ENCODE measurements at places on chromosomes 2 and 18.

DNA sequence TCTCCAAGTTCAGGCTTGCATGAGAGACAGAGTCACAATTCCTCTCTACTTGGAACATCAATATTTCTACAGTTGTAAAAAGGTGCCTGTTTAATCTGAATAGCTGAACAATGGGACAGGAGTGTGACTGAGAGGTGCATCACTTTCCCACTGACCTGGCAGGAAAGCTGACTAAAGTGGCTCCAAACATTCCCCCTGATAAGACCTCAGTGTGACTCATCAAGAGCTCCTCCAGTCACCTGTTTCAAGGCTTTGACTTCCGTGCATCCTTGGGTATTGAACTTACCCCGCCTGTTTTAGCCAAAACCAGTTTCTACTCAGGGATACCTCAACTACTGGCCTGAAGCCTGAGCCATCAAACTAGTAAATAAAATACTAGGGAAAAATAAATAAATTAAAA, 453.9 kb upstream of the DDX18 start:
- DNase-seq = no peak
- H3K27ac ChIP-seq = no peak overlapping the region
- no peaks in the 10 kb centered on the region for H3K36me3 ChIP-seq
- H3K4me1 ChIP-seq = no peaks in the 10 kb centered on the region
- H3K27me3 ChIP-seq = no peaks in the 10 kb centered on the region

- no peaks in the 10 kb centered on the region for H3K36me3 ChIP-seq
- no peak overlapping the region for H3K27ac ChIP-seq
- peaks cover 4% of the 10 kb centered on the region for H3K27me3 ChIP-seq
- DNase-seq = no peak
Measured at GRCh38 chr2:239692362-239692851, 291.6 kb upstream of the HDAC4 start.

DNA sequence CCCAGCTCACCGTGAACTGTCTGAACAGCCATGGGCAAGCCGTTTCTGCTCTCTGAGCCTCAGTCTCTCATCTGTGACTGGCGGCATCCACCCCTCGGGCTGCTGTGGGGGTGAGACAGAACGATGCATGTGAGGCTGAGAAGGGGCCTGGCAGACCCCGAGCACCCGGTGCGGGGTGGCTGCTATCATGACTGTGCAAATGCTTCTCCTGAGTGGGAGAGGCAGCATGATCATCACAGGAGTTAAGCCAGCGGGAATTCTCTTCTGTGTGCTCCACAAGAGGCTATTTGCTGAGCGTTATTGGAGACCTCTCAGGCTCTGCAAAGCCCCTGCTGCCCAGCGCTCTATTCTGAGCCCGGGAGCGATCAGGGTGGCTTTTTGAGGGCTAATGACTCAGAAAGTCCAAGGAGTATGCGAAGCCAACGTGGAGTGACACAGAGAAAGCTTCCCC, 45.8 kb upstream of the ID2 start:
- H3K27ac ChIP-seq = no peak overlapping the region
- no peaks in the 10 kb centered on the region for H3K36me3 ChIP-seq
- no peaks in the 10 kb centered on the region for H3K27me3 ChIP-seq

DNA sequence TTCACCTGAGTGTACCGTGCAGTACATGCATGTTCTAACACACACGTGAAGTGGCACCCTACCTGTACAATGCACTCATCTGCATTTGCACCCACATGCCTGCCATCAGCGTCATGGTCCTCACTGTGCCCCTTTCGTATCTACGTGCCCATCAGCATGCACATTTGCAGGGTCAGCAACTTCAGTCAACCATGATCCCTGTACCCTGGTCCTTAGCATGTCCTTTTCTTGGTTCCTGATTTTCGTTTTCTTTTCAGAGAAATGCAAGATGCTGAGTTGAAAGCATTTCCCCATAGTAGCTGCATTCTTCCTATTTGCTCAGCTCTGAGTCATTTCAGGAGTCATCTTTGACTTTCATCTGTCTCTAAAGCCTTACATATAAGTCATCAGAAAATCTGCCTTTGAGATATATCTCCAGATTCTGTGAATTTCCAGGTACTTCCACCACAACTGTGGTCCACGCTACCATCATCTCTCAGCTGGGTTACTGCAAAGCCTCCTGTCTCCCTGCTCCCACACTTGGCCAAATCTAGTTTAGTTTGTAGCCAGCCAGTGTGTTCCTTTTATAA, 14.7 kb upstream of the PUM2 start:
- no peaks in the 10 kb centered on the region for H3K4me1 ChIP-seq
- no peak overlapping the region for H3K4me3 ChIP-seq
- H3K27ac ChIP-seq = no peak overlapping the region

- no peak overlapping the region for H3K4me3 ChIP-seq
- no peaks in the 10 kb centered on the region for H3K27me3 ChIP-seq
- peak; percentile 33 for DNase-seq
- H3K27ac ChIP-seq = no peak overlapping the region
Measured at GRCh38 chr18:45666520-45666919, 51.2 kb downstream of the SLC14A2 start.

DNA sequence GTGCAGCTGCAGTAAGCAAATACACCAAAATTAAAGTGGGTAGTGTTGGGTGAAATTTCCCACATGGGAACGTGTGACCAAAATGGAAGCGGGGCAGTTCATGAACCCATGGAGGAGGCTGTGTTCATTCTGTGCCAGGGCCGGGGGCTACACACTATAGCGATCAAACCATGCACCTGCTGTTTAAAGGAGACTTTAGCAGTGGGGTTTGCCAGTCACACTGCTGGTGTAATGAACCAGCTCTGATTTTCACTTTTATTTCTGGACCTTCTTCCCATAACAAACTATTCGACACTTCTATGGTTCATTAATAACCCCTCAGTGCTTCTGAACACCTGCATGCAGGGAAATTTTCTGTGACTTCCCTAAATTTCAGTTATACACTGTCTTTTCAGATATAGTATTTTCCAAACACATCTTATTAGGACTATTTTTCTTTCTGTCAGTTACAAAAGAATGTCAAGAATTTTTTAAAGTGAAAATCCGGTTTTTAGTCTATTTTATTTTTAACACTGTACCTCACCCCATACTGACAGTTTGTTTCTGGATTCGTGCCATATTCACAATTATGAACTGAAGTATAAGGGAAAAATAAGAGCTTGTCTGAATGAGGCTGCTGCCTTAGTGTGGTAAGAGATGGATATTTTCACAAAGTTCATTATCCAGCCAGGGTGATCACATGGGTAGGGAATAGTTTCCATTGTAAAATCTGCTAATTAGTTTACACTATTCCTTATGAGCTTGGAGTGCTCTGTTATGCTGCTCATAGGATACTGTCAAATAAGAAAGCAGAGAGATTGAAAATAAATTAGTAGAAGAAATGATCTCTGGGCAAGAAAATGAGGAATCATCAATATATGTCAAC, 111.3 kb upstream of the CAVIN2 start:
- H3K4me1 ChIP-seq = no peaks in the 10 kb centered on the region
- H3K27ac ChIP-seq = no peak overlapping the region
- H3K4me3 ChIP-seq = no peak overlapping the region
- H3K36me3 ChIP-seq = no peaks in the 10 kb centered on the region
- no peaks in the 10 kb centered on the region for H3K27me3 ChIP-seq

GRCh38 chr2:101160454-101160853, 9.3 kb upstream of the TBC1D8 start:
- H3K27me3 ChIP-seq = no peaks in the 10 kb centered on the region
- H3K4me1 ChIP-seq = no peaks in the 10 kb centered on the region
- H3K36me3 ChIP-seq = no peaks in the 10 kb centered on the region
- H3K27ac ChIP-seq = no peak overlapping the region

DNA sequence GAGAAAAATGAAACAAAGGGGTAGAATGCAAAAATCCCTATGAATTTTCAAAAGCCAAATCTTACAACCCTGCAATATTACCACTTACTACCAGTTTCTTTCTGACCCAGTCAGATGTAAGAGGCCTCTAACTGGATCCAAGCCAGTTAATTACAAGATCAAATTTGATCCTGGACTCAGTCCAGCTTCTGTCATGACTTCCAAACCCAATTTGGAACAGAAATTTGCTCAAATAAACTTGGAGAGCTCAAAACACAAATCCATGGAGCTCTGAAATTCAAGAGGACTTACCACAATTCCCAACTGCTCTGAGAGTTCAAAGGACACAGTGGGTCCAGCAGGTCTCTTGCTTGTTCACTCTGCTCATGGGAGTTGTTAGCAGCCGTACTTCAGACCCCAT, 1271.7 kb upstream of the SLC39A10 start:
- no peak overlapping the region for H3K4me3 ChIP-seq
- no peak overlapping the region for H3K27ac ChIP-seq
- no peaks in the 10 kb centered on the region for H3K27me3 ChIP-seq

GRCh38 chr2:74428675-74429074, 7.1 kb downstream of the WDR54 start:
- no peak for DNase-seq
- no peaks in the 10 kb centered on the region for H3K27me3 ChIP-seq
- peaks cover 72% of the 10 kb centered on the region for H3K4me1 ChIP-seq
- peak overlapping the region; percentile 92 for H3K27ac ChIP-seq
- no peak overlapping the region for H3K4me3 ChIP-seq

DNA sequence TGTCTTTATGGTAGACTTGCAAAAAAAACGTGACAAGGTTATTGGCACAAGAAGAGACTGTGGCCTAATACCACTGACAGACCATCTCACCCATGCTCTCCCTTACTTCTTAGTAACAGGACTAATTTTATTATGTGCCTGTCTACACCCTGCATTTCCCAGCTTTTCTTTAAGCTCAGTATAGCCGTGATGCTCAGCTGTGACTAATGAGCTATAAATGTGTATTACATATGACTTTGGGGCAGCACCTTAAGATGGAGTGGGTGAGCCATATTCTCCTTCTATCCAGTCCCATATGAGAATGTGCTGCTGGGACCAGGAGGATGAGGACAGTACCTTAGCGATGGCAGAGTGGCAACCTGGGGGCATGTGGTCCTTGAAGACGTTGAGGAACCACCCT, 293.5 kb downstream of the RNF144A start:
- no peaks in the 10 kb centered on the region for H3K27me3 ChIP-seq
- no peak overlapping the region for H3K4me3 ChIP-seq
- H3K36me3 ChIP-seq = no peaks in the 10 kb centered on the region
- H3K4me1 ChIP-seq = no peaks in the 10 kb centered on the region

- H3K36me3 ChIP-seq = peaks cover 3% of the 10 kb centered on the region
- H3K4me3 ChIP-seq = no peak overlapping the region
- H3K27me3 ChIP-seq = no peaks in the 10 kb centered on the region
- no peak overlapping the region for H3K27ac ChIP-seq
- no peaks in the 10 kb centered on the region for H3K4me1 ChIP-seq
- no peak for DNase-seq
Measured at GRCh38 chr2:74675090-74675489, 21.0 kb downstream of the SEMA4F start.

GRCh38 chr18:34131006-34131405, 93.7 kb downstream of the NOL4 start:
- no peak overlapping the region for H3K4me3 ChIP-seq
- no peaks in the 10 kb centered on the region for H3K4me1 ChIP-seq
- no peaks in the 10 kb centered on the region for H3K27me3 ChIP-seq
- H3K27ac ChIP-seq = no peak overlapping the region

DNA sequence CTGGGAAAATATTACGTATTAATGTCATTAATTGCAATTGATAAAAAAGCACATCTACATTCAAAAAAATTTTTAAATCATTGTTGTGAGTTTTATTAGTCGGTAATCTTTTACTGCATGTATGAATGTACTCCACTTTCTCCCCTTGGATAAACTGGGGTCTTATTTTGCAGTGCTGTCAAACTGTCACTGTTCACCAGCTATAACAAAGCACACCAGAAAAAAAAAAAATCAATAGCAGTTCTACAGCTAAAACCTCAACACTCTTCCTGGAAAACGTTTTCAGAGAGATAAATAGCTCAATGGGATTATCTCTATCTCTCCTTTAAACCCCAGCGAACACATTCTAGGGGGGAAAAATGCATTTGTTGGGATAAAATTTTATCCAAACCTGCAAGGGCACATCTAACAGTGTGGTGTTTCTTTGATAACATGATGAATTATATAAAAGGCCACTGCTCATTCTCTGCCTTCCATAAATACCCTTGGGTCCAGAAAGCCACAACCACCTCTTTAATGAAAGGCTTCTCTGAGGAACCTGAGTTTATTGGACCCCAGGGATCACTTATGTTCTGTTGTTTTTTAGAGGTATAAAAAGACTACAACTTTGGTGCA, 219.9 kb downstream of the CDH20 start:
- DNase-seq = no peak
- no peak overlapping the region for H3K4me3 ChIP-seq
- no peak overlapping the region for H3K27ac ChIP-seq
- no peaks in the 10 kb centered on the region for H3K36me3 ChIP-seq

DNA sequence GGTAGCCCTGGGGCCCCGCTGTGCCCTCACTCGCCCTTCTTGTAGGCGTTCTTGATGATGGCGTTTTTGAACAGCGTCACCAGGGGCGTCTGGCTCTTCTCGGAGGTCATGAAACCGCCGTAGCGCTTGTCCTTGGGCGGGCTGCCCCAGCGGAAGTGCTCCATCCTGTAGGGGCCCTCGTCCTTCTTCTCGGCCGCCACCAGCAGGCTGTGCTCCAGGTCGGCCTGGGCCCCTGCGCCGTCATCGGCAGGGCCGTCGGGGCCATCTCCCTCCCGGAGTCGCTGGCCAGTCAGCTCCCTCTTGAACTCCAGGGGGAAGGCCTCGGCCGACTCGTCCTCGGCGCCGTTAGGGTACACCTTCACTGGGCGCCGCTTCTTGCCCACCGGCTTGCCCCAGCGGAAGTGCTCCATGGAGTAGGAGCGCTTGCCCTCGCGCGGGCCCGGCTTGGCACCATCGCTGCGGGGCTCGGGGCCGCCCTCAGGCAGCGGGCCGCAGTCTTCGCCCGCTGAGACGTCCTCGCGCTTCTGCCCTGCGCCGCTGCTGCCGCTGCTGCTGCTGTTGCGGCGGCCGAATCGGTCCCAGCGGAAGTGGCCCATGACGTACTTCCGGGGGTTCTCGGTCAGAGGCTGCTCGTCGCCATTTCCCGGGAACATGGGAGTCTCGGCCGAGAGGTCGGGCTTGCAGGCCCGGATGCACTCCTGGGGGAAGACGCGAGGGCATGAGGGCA, 7.2 kb downstream of the POMC start:
- H3K4me1 ChIP-seq = no peaks in the 10 kb centered on the region
- H3K27me3 ChIP-seq = peaks cover 24% of the 10 kb centered on the region

GRCh38 chr2:8380026-8380425, 301.8 kb upstream of the ID2 start:
- peak; percentile 29 for DNase-seq
- H3K27me3 ChIP-seq = no peaks in the 10 kb centered on the region
- H3K4me3 ChIP-seq = no peak overlapping the region
- no peak overlapping the region for H3K27ac ChIP-seq

GRCh38 chr2:219177552-219178376, at the start of gene RETREG2:
Gene RETREG2, plus strand, starts transcription at chr2:219178275. Its CDS starts 78 bp downstream, at chr2:219178353.
- H3K27me3 ChIP-seq = no peaks in the 10 kb centered on the region
- H3K27ac ChIP-seq = peak within 1 kb of the TSS; percentile 98
- DNase-seq = peak; percentile 94
- H3K36me3 ChIP-seq = peaks cover 57% of the 10 kb centered on the region
- H3K4me3 ChIP-seq = peak within 1 kb of the TSS; percentile 70

- H3K4me1 ChIP-seq = peaks cover 2% of the 10 kb centered on the region
- H3K27ac ChIP-seq = no peak overlapping the region
- H3K4me3 ChIP-seq = peak overlapping the region; percentile 23
- peaks cover 58% of the 10 kb centered on the region for H3K27me3 ChIP-seq
- DNase-seq = no peak
Measured at GRCh38 chr2:240818293-240819125, 1.5 kb downstream of the KIF1A start.
